ENCODE measurements at places on chromosomes 6 and 20. TPM values are rescaled to one million over a fixed set of nuclear protein-coding genes. Genes with fewer than 3 reads are reported as not detected.

Gene FOXA2
- total RNA-seq = 0.91 TPM

Gene SIM1
- total RNA-seq = 0.08 TPM

Gene CTAGE9
- not detected for total RNA-seq

Gene CALHM4
- total RNA-seq = not detected

Gene IP6K3
- total RNA-seq = 6.6 TPM

Gene STX11
- 2.6 TPM for total RNA-seq

Gene NOTCH4
- 3.2 TPM for total RNA-seq

Gene IL20RA
- 0.26 TPM for total RNA-seq

Gene CALHM6
- total RNA-seq = 2.0 TPM

Gene COL12A1
- total RNA-seq = 110 TPM

Gene POLR1C
- total RNA-seq = 25.1 TPM

Gene WFDC12
- total RNA-seq = not detected

Gene CDC25B
- total RNA-seq = 32.2 TPM

Gene CCN2
- 135 TPM for total RNA-seq

Gene TSBP1
- total RNA-seq = not detected

Gene GSTA2
- total RNA-seq = not detected

Gene CYP21A2
- total RNA-seq = not detected

Gene HEY2
- not detected for total RNA-seq

Gene FAM217A
- total RNA-seq = not detected

Gene TSPO2
- not detected for total RNA-seq

Gene MTFR2
- total RNA-seq = 8.0 TPM

Gene ZNFX1
- total RNA-seq = 24.2 TPM

Gene OXT
- not detected for total RNA-seq

Gene DDO
- total RNA-seq = 0.65 TPM

Gene SYTL3
- 1.4 TPM for total RNA-seq

Gene FNDC11
- total RNA-seq = 0.78 TPM

Gene C20orf204
- total RNA-seq = 2.0 TPM

Gene GPX5
- not detected for total RNA-seq

Gene FAM83B
- total RNA-seq = 0.91 TPM

Gene PRSS16
- total RNA-seq = 0.39 TPM
